ENCODE measurements at places on chromosomes 16 and 17.

DNA sequence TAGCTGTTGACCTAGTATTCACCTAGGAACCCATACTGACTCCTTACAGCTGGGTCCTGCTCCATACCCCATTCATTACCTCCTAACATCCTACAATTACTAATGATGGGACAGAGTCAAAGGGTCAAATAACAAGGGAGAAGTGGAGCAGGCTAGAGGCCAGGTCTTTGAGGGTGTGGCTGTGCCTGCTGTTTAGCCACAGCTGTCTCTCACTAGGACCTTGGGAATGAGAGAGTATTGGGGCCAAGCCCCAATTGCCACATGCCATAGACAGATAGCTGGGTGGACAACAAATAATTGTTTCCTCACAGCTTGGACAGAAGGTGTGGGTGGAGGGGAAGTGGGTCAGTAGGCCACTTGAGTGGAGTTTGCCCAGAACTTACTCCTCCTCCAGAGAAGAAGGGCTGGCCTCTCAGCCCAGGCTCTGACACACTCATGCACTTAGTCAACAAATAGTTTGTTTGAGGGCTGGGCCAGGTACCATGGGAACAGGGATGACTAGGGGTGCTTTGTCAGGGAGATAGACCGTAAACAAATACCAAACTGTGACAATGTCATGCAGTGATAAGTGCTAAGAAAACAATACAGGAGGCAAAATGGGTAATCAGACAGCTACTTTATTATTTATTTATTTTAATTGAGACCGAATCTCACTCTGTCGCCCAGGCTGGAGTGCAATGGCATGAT, 10.2 kb upstream of the CENPT start:
- DNase-seq: no peak

- DNase-seq: no peak
Observed at GRCh38 chr17:73118139-73118538, 25.7 kb upstream of the SLC39A11 start.

GRCh38 chr16:67164599-67165061, at the start of gene HSF4:
HSF4 (plus strand) TSS chr16:67164745; CDS start chr16:67164812, 67 bp downstream.
- DNase-seq: no peak

GRCh38 chr16:66656547-66656946, 40.0 kb downstream of the CMTM4 start:
- DNase-seq: no peak

DNA sequence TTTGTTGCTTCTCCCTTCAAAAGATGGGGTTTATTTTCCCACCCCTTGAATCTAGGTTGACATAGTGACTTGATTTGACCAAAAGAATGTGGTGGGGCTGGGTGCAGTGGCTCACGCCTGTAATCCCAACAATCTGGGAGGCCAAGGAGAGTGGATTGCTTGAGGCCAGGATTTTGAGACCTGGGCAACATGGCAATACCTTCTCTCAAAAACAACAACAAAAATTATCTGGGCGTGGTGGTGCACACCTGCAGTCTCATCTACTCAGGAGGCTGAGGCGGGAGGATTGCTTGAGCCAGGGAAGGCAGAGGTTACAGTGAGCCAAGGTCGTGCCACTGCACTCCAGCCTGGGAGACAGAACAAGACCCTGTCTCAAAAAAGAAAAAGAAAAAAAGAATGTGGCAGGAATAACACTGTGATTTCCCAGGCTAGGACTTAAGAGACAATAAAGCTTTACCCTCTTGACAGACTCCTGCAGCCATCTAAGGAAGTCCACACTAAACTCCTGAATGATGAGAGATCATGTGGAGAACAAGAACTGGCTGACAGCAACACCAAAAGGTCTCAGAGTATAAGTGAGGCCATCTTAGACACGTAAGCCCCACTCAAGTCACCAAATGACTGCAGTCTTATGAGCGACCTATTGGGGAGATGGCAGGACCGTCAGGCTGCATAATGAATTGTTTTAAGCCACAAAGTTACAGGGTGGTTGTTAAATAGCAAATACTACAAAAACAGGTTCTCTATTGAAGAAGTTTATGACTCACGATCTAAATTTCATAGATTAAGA, 37.0 kb downstream of the FBXL20 start:
- DNase-seq: no peak

- no peak for DNase-seq
Observed at GRCh38 chr17:81258292-81258691, 19.2 kb downstream of the NDUFAF8 start.

DNA sequence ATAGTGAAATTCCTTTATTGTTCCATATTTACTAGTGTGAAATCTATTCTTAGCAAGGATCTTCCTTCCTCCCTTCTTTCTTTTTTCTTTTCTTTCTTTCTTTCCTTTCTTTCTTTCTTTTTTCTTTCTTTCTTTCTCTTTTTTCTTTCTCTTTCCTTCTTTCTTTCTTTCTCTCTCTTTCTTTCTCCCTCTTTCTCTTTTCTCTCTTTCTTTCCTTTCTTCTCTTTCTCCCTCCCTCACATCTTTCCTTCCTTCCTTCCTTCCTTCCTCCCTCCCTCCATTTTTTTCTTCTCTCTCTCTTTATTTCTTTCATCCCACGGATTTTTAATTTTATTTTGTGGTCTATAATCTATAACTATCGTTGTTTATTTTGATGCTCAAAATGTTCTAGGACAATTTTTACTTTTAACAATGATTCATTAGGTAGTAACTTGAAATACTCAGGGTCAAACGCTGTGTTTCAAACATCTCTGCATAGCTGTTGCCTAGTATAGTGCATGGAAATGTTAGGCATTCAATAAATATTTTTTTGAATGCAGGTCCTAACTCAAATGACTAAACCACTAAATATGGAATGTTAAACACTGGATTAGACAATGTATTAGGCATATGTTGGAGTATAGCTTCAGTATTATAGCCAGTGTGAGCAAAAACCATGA, 178.3 kb downstream of the MAP2K6 start:
- no peak for DNase-seq
